ENCODE measurements at places on chromosomes 3 and 15.

GRCh38 chr3:64815195-64815631 is 127.4 kb upstream of the ADAMTS9 start:
- DNase-seq = no peak

DNA sequence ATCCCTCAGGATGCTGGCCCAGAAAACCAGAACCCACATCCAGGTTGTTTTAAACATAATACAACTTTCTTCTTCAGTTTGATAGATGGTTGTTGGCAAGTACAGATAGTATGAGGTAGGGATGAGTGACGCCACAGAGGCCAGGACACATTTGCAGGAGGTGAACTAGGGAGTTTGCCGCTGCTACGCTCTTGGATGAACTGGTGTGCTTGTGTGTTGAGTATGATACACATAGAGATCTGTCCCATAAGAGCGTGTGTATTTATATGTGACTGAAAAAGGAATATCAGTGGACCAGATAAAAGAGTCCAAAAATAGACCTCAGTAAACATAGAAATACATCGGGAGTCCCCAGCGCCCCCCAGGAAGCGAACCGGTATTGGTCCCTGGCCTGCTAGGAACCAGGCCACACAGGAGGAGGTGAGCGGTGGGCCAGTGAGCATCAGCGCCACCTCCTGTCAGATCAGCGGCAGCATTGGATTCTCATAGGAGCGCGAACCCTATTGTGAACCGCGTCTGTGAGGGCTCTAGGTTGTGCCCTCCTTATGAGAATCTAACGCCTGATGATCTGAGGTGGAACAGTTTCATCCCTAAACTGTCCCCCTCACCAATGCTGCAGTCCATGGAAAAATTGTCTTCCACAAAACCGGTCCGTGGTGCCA is 98.1 kb downstream of the LRRK1 start:
- DNase-seq = peak; percentile 56

DNA sequence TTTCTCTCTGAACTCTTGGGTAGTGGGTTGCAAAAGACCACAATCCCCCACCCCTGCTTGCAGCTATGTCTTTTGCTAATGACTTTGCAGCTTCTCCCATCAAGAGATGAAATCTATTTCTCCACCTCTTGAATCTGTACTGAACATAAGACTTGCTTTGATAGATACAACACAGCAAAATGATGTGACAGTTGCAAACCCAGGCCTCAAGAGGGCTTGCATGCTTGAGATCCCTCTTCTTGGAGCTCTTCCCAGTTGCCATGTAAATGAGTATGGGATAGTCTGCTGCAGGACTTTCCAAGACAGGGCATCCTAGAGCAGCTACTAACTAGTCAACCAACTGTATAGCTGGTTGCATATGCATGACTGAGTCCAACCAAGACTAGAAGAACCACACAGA is 783.6 kb downstream of the PDCD6IP start:
- no peak for DNase-seq

GRCh38 chr15:48408327-48408726 is 77.1 kb downstream of the DUT start:
- no peak for DNase-seq

DNA sequence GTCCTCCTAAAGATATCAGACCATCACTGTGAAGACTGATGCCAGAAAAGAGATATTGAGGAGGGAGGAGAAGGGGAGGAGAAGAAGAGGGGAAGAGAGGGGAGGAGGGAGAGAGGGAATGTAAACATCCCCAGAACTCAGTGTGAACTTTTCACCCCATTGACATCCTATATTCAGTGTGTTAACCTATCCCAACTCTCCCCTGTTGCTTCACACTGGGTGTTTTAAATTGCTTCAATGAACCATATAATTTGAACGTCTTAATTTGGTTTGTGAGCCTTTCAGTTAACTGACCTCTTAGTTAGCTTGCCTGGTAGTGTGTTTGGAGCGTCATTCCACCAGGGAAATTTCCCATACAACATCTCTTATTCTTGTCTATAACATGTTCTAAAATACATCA is 29.8 kb upstream of the PTPRG start:
- DNase-seq = no peak

DNA sequence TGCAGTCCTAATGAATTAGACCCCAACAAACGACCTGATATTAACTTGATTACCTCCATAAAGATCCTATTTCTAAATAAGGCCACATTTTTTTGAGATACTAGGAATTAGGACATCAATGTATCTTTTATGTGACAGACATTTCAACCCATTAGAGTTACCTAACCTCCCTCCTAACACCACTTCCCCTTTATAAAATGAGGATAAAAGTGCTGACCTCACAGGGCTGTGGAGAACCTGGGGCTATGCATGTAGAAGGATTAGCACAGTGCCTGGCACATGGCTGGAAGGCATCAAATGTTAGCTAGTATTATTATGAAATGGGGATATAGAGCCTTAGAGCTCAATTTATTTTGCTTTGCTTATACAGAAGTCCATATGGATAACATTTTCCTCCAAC is 53.5 kb upstream of the LRRN1 start:
- no peak for DNase-seq

DNA sequence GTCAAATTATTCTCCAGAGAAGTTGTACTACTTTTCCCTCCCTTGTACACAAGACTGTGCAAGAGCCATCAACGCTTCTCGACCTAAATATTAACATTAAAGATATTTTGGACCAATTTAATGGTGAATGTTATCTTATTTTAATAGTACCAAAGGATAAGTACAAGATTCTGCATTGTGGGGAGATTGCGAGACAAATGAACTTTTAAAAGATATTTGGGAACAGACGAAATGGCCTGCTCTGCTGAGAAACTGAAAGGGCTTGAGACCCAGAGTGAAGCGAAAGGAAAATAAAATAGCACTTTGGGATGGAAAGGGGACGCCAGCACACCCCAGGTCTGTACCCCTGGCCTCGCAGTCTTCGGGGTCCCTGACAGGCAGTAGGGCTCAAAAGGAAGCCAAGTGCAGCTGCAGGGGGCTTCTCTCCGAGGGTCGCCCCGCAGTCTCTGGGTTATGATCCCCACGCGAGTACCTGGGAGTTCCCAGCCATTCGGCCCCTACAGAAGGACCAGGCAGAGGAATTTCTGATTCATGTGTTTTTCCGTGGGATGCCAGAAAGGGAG is 97.6 kb upstream of the VGLL3 start:
- no peak for DNase-seq

Data from ecto neural progenitor cell (in vitro differentiated cells).